ENCODE measurements at places on chromosomes 11 and 22.

DNA sequence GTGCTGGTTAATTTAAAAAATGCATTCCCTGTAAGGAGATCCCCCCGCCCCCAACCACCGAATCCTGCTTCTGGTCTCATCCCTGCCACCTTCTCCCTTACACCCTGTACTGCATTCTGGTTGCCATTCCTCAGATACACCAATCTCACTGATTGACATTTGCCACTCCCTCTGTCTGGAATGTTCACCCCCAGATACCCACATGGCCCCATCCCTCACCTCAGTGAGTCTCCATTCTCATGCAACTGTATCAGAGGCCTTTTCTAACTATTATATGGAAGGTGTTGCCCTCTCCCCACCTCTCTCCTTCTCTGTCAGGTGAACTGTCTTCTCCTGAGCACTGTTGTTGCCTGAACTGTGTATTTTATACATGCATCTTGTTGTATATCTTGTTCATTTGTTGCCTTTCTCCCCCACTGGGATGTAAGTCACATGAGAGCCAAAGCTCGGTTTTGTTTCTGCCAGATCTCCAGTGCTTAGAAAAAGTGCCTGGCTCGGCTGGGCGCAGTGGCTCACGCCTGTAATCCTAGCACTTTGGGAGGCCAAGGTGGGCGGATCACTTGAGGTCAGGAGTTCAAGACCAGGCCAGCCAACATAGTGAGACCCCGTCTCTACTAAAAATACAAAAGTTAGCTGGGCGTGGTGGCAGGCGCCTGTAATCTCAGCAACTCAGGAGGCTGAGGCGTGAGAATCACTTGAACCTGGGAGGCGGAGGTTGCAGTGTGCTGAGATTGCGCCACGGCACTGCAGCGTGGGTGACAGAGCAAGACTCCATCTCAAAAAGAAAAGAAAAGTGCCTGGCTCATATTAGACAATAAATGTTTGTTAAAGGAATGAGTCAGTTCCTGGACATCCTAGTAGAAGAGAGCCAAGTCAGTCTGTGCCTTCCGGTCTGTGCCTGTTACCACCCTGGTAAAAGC is 61.0 kb downstream of the TNRC6B start:
- no peak for DNase-seq

DNA sequence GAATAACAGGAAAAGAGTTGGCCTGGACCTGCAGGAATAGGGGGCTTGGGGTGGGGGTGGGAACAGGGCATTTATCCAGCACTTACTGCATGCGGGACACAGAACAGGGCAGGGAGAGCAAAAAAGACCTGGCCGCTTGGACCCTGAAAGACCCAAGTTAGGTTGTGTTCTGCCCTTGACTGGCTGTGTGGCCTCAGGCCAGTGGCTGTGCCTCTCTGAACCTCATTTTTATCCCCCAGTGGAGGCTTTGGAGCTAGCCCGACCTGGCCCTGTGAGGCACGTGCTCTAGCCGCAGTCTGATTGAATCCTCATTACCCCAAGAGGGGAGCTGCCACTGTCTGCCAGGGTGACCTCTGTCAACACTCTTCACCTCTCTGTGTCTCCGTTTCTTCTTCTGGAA is 68.7 kb downstream of the MN1 start:
- DNase-seq, result no peak

DNA sequence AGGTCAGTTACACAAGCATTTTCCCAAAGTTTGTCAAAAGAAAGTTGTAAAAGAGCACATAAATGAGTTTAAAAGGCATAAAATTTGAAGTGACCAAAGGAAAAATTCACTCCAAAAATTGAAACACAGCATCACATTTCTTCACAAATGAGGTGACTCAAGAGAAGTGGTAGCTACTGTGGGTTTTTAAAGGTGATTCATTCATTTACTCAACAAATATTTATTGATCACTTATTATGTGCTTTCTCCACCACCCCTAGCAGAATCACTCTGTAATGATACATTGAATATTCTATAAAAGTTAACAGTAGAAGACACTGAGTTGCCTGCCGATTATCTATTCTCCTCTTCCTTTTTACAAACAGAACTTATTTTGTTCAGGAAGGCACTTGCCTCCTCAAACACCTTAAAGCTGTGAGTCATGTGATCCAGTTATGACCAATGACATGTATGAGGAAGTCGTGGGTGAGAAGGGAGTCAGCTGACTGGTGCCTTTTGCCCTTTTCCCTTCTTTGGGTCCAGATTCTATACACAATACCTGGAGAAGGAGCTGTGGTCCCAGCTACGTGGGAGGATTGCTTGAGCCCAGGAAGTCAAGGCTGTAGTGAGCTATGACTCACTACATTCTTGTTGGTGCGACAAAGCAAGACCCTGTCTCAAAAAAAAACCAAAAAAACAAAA is 67.7 kb upstream of the CLNS1A start:
- no peak for DNase-seq

- no peak for DNase-seq
Measured at GRCh38 chr11:9639985-9640384, 23.9 kb upstream of the SWAP70 start.

GRCh38 chr11:109423466-109424190 is 1.6 kb downstream of the C11orf87 start:
- peak; percentile 42 for DNase-seq

- no peak for DNase-seq
Measured at GRCh38 chr11:17775507-17776211, 41.1 kb downstream of the KCNC1 start.

GRCh38 chr11:70029861-70030380 is 48.2 kb upstream of the ANO1 start:
- DNase-seq, result no peak

- DNase-seq, result peak; percentile 87
Measured at GRCh38 chr11:120324932-120325810, at the start of gene TLCD5. TSS of gene TLCD5 (plus strand) at chr11:120325299. CDS start at chr11:120327442, 2,143 bp downstream.

DNA sequence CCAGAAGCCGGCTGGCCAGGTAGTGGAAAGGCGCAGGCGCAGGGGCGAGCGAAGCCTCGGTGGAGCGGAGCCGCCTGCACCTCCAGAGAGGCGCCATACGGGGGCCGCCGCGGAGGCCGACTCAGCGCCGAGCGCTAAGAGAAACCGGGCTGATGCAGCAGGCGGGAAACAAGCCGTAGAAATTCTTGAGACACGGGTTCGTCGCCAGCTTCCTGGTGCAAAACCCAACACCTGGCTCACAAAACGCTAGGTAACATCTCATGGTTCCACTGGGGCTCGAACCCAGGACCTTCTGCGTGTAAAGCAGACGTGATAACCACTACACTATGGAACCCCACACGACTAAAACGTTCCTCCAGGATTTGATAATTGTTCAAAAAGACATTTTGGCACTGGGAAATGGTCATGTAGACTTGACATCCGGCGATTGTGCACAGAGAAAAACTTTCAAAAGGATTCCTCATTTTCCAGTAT is 39.1 kb downstream of the OR4D9 start:
- DNase-seq, result peak; percentile 95

GRCh38 chr11:112321501-112322172 is 61.0 kb upstream of the PLET1 start:
- DNase-seq, result peak; percentile 92

- DNase-seq, result no peak
Measured at GRCh38 chr11:86896441-86896841, 58.8 kb downstream of the FZD4 start.

DNA sequence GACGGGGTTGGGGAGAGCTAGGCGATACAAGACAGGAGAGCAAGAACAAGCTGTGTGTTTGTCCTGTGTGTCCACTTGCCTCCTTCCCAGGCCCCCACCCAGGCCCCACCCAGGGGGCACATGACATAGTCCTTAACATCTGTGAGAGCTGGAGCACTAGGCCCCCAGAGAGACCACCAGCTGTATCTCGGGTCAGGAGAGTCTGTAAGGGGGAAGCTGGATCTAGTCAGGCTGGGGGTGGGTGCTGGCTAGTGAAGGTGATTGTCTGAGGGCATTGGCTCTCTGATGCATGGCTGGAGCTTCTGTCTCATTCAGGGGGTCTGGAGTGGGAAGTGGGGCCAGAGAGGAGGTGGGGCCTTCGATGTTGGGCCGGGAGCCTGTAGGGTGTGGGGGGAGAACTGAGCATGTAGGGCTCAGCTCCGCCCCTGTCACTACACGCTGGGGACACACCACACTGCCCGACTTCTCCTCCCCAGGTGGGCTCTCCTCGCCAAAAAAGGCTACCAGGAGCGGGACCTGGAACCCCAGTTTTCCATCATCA is 571 bp downstream of the P2RX6 start:
- no peak for DNase-seq

DNA sequence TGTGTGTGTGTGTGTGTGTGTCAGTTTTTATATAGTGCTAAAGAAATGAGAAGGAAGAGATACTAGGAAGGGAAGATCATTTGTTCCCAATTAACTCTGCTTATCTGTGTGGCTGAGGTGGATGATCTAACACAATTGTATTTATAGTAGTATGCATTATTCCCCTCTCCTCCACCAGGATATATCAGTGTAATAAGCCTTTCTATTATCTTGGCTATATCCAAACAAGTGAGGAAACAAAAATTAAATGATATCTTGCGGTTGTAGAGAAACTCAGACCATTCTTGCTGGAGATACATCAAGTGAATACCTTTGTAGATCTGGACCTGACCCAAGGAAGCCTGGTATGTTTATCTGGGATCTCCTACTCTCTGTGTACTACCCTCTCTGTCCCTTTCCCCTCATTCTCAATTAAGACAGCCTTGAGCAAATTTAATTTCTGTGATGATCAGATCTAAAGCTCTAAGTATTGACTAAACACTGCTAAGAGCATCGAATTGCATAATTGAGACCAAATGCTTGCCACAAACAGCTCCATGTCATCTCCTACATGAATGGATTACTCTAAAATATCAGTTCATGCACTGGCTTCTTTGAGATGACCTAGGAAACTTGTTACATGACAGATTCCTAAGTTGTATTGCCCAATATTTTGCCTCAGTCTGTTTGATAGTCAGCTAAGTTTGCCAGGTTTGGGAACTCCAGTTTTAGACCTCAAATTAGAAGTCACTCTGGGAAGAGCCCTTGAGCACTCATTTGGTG is 185.3 kb upstream of the CTSC start:
- no peak for DNase-seq

- no peak for DNase-seq
Measured at GRCh38 chr11:57438345-57439285, 11.7 kb upstream of the SLC43A3 start.

GRCh38 chr22:49801391-49802060 is 26.1 kb downstream of the BRD1 start:
- no peak for DNase-seq

- DNase-seq, result no peak
Measured at GRCh38 chr11:124108156-124108555, 7.1 kb upstream of the VWA5A start.

DNA sequence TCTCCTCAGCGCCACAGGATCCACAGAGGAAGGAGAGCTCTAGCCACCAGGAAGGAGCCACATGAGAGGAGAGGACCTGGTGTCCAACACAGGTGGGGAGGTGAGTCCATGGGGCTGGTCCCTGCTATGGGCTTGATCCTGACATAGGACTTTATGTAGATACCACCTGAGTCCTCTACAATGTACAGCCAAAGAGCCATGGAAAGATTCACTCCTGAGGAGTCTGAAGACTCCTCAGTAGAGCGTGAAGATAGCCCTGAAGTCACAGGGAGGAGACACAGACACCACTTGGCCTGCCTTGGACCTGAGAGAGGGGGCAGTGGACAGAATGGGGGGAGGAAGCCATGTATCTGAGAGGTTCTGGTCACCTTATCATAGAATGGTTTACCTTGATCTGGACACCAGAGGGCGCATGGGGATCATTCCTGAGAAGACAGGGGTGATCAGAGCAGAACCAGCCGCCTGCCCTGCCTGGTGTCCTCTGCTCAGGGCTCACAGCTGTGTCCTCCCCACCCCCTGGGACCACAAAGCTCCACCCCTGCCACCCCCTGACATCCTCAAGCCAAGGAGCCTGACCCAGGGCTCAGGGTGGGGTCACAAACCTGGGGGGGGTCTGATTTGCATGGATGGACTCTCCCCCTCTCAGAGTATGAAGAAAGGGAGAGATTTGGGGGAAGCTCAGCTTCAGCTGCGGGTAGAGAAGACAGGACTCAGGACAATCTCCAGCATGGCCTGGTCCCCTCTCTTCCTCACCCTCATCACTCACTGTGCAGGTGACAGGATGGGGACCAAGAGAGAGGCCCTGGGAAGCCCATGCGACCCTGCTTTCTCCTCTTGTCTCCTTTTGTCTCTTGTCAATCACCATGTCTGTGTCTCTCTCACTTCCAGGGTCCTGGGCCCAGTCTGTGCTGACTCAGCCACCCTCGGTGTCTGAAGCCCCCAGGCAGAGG is 77.0 kb downstream of the ZNF280B start:
- peak; percentile 30 for DNase-seq

- DNase-seq, result no peak
Measured at GRCh38 chr11:46222490-46223251, 54.8 kb upstream of the CREB3L1 start.

GRCh38 chr11:16148301-16148931 is 207.9 kb downstream of the SOX6 start:
- DNase-seq, result no peak

- no peak for DNase-seq
Measured at GRCh38 chr11:16561150-16561549, 177.3 kb upstream of the C11orf58 start.

DNA sequence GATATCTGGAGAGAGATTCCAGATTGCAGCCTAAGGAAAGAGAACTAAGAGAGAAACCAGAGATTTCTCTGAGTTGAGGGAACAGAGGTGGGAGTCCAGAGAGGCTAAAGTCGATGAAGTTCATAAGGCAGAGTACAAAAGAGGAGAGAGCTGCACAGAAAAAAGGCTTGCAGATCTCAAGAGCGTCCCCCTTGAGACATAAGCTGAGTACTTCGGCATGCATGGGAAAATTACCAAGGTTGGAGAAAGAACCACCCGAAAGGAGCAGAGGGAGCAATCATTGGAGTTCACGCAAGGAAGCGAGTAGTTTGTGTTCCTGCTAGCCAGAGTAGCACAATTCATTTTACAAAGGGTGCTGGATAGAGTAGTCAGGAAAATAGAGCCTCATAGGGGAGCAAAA is 293.5 kb downstream of the TMEM135 start:
- DNase-seq, result no peak

- DNase-seq, result no peak
Measured at GRCh38 chr11:38130976-38131375, 1532.9 kb upstream of the RAG2 start.

DNA sequence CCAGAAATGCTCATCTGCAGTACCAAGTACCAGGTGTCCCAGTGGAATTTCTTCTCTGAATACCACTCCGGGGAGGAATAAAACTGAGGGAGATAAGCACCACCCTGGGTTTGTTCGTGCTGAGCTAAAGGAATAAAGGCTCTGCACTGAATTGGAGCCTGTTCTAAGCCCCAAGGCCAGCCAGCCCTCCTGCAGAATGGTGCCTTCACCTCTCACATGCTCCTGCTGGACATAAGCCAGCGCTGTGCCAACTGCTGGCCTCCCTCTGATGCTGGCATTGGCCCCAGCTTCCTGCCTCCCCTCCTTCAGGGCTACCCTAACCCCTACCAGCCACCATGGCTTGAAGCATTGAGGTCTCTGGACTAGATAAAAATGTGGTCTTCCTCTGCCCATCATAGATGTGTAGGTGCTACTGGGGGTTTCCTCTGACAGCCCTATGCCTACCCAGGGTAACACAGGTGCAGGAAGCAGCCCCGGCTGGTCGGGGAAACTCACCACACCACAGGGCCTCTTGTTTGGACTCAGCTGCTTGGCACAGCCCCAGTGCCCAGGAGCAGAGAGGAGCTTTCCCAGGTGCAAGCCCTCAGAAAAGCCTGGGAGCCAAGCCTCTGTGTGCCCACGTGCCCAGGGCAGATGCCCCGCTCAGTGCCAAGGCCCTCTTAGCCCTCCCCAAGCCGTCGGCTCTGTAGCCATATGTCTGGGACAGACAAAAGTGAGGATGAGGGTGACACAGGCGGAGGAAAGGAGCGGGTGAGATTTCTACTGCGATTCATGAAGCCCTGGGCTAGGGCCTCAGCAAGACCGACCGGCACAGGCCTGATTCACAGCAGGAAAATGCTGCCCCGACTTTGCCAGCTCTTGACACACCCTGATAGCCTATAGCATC is 34.1 kb upstream of the JAM3 start:
- DNase-seq, result peak; percentile 69
